ENCODE measurements at places on chromosomes 16 and 17.

GRCh38 chr17:37100231-37100630, 151.5 kb downstream of the AATF start:
- DNase-seq, result no peak

DNA sequence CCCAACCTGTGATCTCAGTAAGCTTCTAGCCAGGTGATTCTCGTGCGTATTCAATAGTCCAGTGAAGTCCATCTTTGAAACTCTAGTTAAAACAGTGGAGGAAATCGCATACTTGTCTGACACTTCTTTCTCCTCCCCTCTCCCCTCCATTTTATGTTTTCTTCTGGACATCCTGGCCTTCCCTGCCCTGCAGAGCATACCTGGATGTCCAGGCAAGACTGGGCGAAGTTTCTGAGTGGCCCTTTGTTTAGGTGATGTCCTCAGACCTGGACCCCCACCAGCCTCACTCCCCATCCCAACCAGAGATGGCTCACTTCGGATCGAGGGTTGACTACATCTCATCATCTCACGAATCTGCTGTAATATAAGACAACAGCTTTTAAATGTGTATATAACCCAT, 65.7 kb downstream of the CCDC182 start:
- no peak for DNase-seq

DNA sequence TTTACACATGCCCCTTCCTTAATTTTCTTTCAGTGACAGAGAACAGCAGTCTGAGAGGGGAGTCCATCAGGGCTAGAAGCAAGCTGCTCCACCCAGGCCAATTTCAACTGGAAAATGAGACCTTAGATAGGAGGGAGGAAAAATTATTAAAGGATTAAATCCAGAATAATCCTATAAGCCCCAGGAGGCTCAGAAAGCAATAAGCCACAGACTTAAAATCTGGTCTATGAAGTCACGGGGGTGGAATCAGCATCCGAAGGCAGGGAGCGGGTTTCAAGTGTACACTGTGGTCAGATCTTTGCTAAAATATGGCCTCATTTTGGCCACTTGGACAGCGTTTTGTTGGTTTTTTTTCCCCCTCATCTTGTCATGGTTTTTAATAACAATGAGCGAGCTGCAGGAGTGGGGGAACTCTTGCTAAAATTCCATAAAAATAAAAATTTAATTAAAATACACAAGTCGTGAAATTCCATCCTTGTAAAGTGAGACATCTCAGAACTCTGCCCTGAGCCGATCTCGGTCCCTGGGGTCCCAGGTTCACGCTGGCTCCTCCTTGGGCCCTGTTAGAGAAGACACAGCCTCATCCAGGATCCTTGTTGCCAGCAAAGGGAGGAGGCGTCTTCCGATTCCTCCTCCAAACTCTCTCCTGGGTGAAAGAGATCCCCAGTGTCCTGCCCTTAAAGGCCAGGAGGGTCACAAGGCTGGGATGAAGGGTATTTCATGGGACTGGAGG, 51.6 kb upstream of the ETV4 start:
- DNase-seq, result no peak

GRCh38 chr16:30429418-30429677, 482 bp downstream of the DCTPP1 start:
- DNase-seq, result no peak

DNA sequence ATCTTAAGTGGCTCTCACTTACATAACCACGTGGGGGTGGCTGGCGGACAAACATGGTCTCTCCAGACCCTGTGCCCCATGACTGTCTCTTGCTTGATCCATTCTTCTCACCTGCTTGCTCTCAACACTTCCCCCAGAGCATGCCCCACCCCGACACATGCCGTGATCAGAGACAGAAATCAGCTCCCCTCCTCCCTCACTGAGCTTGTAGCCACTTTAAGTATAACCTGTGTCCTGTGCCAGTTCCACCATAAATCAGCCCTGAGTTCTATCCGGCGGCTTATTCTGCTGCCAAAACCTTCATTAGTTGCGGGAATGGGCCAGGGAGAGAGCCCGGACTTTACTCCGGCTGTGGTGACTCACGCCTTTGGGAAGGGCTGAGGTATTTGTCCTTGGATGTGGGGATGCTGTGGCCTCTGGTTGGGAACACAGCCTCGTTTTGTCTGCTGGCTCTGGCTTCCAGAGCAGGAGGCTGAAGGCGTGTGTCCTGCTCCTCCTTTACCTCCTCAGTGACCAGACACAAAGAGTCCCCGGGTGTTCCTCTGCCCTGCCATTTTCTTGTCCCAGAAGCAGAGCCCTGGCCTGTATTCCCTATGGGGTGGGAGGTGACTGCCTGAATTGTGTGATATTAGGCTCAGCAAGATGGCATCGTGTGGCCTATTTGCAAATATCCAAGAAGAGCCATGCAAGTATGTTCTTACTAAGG, 21.1 kb downstream of the ANKRD40 start:
- no peak for DNase-seq

- DNase-seq, result no peak
Measured at GRCh38 chr16:77683397-77684180, 38.7 kb upstream of the NUDT7 start.

GRCh38 chr17:45800816-45801215, 16.7 kb downstream of the CRHR1 start:
- no peak for DNase-seq

DNA sequence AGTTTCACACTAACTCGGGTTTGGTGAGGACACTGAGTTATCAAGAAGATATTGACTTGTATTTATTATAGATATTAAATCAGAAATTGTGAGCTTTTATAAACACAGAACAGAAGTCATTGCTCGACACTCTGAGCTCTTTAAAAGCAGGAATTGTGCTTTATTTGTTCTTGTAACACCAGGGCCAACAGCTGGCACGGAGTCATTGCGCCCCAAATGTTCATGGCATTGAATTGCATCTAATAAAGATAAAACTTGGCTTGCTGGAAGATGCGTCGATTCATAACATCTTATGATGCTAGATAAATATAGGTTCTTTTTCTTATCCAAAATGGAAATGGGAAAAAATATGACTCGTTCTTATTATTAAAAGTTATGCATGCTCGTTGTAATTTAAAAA, 11.8 kb upstream of the MLYCD start:
- no peak for DNase-seq

GRCh38 chr17:48497103-48497502, 33.7 kb downstream of the HOXB1 start:
- no peak for DNase-seq

- no peak for DNase-seq
Measured at GRCh38 chr17:43768382-43768781, 9.8 kb upstream of the SOST start.

DNA sequence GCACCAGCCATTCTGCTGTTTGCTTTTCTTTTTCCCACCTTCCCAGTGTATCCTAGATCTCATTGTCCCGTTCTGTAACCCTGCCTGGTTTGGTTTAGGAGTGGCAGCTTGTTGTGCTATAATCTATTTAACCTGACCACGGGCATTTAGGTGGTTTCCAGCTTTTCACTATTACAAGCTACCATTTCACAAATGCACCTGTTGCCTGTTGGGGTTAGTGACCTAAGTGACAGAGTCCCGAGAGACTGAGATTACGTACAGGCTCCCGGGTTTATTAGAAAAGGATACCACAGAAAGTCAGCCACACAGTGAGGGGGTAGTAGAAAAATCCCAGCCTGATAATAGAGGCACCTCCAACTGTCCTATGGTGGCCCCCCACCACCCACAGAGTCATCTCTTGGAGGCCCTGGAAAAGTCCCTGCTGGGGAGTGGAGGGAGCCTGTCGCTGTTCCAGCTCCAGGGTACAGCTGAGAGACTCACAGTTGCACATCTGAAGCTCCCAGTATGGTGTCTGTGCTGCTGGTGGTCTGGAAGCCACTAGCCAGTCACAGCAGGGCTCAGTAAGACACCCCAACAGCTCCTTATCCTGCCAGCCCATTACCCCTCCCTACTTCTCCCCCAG, 21.2 kb downstream of the CLEC16A start:
- peak; percentile 56 for DNase-seq

GRCh38 chr16:66948837-66949225, 12.2 kb upstream of the CES3 start:
- no peak for DNase-seq

DNA sequence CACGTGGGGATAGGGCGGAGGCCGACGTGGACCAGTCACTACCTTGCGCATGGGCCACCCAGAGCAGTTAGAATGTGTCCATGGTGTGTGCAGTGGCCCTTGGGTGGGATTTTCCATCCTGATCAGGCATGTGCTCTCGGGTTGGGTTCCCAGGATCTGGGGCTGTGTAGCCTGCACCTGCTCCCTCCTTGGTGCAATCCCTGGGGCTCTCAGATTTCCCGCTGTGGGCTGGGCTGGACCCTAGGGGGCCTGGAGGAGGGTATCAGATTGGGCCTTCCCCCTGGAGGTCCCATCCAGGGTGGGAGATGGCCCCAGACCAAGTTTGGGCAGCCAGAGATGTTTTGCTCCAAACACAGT, 1.3 kb downstream of the SMTNL2 start:
- no peak for DNase-seq

- DNase-seq, result no peak
Measured at GRCh38 chr17:77690271-77691161, 268.0 kb upstream of the TNRC6C start.

GRCh38 chr17:56599088-56599487, 5.6 kb downstream of the NOG start:
- DNase-seq, result no peak

DNA sequence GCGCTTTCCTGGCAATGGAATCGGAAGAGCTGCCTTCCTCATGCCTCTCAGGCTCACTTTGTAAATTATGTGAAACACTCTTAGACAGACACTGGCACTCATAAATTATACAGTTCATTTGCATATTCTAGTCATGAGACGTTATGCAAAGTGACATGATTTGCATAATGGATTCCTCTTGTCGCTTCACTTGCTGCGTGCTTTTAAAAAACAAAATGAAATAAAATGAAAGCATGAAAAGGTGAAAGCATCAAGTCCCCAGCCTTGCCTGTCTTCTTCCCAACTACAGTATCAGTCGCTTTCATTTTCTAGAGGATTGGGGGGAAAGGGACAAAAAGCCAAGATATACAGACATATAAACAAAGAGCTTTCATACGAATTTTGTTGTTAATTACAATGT, 252.8 kb upstream of the PMFBP1 start:
- DNase-seq, result no peak

DNA sequence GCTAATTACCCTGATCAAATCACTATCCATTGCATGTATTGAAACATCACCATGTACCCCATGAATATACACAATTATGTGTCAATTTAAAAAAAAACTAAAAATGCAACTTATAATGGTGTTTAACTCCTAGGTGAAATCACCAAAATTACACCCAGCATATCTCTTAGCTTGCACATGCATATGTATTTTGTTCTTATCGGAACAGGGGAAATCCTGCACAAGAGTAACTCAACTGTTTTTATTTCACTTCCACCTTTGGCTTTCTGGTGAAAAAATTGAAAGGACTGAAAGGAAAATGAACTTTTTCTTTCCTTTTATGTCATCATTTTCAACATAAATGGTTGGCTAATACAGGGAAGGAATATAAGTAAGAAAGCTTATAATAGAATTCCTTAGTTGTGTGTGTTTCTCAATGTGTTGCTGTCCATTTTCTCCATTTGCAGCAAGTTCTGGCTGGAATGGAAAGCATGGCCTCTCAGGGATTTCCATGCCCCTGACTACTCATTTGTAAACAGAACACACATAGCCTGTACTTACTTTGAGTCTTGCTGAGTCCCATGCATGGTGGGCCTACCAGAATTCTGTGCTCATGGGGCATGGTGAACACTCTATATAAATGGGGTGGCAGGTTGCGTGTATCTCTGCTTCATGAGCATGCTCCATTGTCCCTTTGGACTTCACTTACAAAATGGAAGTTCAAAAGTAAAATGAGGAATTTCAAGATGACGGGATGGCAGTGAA, 462.0 kb downstream of the HS3ST3B1 start:
- no peak for DNase-seq

GRCh38 chr16:66588981-66589713, 9.9 kb downstream of the CMTM2 start:
- peak; percentile 43 for DNase-seq

GRCh38 chr16:26155221-26155620, 463.5 kb downstream of the HS3ST4 start:
- DNase-seq, result no peak

DNA sequence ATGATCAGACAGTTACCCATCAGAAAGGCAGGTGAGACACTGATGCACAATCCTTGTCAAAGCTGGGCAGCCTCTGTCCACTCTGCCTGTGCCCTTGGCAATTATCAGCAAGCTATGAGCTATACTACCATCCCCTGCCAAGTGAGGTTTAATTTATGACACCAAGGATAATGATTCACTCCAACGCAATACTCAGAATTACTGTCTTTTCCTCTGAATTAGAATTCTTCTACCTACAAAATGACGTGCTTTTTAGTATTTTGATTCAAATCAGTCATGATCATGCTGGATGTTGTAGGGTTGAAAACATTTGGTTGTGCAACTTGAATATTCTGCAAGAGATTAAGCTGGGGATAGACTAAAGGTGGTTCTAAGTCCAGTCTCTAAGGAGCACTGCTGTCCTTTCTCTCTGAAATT, 116.8 kb upstream of the SOX9 start:
- no peak for DNase-seq

DNA sequence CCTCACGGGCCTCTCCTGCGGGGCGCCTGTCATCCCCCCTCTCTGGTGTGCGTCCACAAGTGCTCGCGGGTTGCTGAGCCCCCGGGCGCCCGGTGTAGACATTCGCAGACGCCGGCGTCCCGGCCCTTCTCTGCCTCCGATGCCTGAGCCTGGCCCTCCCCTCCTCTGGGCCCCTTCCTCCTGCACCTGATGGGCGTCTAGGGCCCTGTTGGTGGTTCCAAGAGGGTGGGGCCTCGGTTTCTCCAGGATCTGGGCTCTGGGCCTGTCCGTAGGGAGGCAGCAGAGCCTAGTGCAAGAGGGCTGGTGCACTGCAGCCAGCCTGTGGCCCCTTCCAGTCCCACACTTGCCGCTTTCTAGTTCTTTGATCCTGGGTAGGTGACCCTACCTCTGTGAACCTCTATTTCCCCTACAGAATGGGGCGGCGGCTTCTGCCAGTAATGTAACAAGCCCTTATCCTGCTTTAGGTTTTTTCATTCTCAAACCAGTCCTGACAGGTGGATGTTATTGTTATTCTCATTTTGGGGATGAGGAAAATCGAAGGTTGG, 623 bp downstream of the E4F1 start:
- peak; percentile 52 for DNase-seq

- DNase-seq, result no peak
Measured at GRCh38 chr16:57590654-57591085, 37.8 kb upstream of the ADGRG1 start.

DNA sequence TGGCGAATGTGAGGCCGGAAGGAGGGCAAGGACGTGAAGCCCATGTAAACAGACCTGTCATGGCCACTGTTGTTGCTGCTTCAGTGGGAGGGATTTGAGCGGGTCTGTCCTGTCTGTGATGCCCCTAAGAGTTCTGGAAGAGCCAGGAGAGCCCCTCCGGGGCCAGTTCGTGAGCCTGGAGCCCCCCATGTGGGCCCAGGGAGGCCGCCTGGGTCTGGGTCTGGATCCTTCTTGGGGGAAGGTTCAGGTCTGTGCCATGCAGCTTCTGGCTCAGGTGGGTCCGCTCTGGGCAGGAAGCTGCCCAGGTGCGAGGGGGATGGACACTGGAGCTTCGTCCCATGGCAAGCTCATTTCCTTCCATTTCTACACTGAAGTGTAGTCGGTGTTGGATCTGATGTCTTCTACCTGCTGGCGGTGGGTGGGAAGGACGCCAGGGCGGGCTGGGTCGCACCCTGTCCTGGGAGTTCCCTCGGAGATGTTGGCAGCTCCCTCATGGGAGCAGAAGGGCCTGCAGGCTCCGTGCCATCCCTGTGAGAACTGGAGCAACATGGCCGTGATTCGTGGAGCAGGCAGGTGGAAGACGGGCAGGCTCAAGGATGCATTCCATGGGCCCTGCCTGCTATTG, 11.2 kb upstream of the WFIKKN1 start:
- DNase-seq, result no peak

GRCh38 chr16:11169641-11170040, 86.4 kb downstream of the SOCS1 start:
- DNase-seq, result no peak
